ENCODE measurements at places on chromosomes 4 and X.

- DNase-seq: peak; percentile 93
Observed at GRCh38 chr4:76208005-76208765, 5.4 kb downstream of the SCARB2 start.

DNA sequence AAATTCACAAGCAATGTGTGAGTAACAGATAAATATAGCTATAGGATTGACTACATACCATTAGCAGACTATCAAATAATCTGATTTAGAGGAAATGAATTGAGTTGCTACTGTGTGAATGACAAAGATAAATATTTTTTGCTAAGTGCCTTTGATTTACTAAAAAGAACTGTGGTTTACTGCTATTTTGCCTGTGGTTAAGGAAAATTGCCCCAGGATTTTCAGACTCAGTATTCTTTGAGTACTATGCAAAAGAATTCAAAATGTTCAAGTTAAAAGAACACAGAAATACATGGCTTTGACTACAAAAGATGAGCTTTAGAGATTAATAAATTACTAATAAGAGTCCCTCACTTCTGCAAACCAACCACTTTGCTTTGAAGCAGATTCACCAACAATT is 853.8 kb downstream of the ADGRL3 start:
- DNase-seq: no peak

DNA sequence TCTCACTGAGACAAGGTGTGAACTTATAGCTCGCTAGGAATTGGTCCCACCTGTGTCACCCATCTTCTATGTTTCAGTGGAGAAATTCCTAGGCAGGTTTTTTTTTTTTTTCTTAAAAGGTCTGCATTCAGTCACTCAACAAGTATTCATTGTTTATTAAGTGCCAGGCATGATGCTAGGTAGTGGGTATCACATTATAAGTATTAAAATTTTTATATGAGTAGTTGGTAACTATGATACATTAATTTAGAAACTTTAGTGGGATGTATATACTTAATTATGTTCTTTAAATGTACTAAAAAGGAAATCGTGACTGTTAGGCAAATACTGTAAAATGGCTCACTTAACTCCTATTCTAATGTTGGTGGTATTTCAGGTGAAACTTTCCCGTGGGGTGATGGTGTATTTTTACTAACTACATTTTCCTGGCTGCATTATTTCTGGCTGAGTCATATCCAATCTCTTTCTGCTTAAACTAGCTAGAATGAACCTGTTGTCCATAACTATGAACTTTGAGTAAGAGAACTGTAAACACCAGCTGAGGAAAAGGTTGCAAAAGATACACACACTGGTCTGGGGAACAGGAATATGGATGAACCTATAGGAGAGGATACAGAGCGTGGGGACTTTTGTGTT is 49.3 kb upstream of the MED14 start:
- DNase-seq: no peak

DNA sequence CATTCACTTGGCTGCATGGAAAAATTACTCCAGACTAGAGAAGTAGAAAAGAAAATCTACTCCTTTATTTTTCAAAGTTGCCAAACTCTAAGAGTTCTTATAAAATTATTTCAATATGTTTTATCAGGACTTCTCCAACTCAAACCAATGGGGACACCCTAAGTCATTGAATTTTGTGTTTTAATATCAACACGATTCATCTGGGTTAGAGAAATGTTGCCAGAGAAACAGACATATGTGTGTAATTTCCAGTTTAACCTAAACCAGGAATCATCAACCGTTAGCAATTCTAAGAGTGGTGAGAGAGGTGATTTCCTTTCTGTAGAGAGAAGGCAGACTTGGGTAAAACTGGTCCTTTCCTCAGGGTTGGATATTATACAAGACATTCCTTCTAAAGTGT is 291.8 kb downstream of the LDB2 start:
- DNase-seq: no peak

- peak; percentile 6 for DNase-seq
Observed at GRCh38 chr4:61375301-61375700, 175.2 kb downstream of the ADGRL3 start.

DNA sequence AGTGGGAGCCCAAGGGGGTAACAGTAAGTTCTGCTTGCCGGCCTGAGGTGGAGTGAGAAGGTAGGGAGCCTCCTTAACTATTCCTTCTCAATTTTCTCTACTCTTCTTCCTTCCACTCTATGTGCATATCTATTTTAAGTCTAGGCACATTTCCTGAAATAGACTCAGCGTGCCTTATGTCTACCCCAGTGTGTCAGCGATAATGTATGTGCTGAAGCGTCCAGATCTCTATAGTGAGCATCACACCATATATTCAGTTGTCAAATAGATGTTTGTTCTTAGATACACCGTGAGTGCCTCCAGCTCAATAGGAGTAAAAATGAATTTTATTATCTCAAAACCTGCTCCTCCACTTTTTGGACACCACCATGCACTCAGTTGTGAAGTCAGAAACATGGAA is 51.5 kb upstream of the RAB33B start:
- DNase-seq: no peak

GRCh38 chrX:153708415-153708814 is 15.8 kb downstream of the BCAP31 start:
- DNase-seq: peak; percentile 84

Data from fibroblast of mammary gland (primary cell).